SHP77 (cell line): ENCODE measurements at places on chromosomes 12 and 14.
A peak's percentile ranks its signal among the peaks of the same experiment; 100 is the strongest.

GRCh38 chr12:50750366-50750765, 13.5 kb upstream of the ATF1 start:
- DNase-seq, result no peak

DNA sequence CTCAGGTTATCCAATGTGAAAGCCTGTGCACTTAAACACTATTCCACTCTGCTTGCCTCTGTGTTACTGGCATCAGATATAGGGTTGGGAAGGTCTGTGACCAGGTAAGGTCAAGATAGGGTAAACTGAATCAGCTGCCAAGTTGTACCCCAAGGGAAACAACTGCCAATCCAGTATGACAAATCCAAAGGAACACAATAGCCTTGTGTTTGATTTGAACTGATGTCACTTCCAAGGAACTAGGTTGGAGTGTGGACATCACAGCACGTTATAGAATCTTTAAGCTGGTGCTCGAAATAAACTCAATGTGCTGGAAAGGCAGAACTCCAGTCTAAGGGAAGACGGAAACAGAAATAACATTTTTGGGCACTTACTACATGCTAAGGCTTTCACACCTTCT, 223.4 kb upstream of the BTG1 start:
- DNase-seq, result no peak

DNA sequence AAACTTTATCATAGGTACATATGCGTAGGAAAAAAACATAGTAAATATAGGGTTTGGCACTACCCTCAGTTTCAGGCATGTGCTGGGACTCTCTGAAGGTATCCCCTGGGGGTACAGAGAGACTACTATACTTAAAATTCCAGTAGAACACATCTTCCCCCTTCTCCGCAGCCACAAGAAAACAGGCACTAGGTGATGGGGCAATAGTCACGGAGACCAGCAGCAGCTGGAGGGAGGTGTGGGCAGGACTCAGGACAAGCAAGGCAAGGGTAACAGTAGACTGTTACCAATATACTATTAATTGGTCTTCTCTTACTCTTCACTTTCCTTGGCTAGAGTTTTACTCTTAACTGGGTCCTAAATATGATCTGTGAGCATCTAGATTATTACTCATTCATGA, 4.6 kb upstream of the PAPOLA start:
- no peak for DNase-seq

DNA sequence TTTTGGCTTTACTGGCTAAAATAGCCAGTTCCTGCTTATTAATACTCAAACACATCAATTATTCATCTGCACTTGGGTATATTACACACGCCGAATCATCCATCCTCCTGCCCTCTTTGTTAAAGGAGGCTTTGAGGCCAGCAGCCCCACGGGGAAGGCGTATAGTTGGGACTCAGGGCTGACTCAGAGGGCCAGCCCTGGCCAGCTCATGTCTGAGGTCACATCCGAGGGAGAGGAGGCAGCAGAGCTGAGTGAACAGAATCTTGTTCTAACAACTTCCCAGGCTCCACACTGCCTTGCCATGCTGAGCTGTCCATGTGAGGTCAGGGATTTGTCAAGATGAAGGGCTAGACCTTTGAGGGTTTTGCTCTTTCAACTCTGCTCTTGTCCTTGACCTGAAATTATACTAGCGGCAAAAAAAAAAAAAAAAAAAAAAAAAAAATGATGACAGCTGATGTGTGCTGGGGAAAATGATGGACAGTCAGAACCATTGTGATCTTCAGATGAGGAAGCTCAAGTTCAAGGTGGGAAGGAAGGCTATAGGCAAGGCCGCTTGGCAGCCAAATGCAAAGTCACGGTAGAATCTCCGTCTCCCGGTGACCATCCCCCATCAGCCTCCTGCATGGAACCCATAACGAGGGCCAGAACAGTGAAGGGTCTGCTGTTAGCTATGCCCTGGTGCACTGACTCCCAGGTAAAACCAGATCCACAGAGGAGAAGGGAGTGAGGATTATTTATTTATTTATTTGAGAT, 12.5 kb upstream of the MARK3 start:
- DNase-seq, result no peak

- no peak for DNase-seq
Measured at GRCh38 chr14:54894995-54895394, 7.6 kb downstream of the GCH1 start.

DNA sequence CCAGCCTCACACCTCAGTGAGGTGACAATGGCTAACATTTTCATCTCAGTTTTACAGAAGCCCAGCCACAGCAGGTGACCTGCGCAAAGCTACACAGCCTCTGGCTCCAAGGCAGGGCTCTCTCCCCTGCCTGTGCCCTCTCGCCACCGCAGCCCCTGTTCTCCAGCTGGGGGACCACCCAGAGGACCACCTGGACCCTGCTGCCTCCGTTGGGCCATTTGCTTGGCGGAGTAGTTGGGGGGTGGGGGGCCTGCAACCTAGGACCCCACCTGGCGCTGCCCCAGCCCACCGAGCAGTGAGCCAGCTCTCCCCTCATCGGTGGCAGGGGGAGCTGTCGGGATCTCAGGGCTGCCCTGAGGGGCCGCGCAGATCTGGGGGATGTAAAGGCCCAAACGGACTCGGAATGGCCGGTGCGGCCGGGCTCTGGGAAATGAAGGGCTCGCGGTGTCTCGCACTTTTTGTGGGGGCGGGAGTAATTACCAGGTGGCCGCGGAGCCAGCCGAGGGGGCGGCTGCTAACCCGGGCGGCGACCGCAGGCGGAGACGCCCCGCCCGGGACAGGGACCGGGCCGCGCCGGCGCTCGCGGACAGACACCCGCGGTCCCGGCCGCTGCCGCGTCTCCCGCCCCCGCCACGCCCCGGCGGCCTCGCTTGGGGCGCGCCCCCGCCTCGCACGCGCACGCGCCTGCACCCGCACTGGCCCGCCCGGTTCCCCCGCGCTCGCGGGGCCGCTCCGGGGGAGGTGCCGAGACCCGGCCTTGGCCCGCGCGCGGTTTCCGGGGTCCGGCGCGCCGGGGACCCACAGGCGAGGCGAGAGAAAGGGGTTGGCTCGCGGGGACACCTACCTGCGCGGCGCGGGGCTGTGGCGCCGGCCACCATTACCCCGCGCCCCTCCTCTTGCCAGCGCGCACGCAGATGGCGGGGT, 8.6 kb upstream of the GPR68 start:
- DNase-seq, result no peak

DNA sequence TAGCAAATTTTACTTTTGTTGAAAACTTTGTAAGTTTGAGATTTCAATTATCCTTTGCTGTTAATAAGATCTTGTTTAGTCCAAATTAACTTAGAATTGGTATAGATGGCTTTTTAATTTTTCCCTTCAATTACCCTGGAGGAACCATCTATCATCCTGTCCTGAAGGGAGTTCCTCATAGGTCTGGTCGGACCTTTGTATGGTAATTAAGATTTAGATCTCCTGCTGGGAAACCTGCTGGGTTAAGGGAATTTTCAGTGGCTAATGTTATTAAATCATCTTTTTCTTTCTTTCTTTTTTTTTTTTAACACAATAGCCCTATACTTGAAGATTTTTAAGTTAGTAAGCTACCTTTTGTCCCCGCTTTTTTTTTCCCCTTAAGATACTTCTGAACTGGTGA, 63.0 kb upstream of the PRMT8 start:
- DNase-seq, result no peak

GRCh38 chr12:96400631-96401075, 414 bp upstream of the CDK17 start:
- peak; percentile 37 for DNase-seq

DNA sequence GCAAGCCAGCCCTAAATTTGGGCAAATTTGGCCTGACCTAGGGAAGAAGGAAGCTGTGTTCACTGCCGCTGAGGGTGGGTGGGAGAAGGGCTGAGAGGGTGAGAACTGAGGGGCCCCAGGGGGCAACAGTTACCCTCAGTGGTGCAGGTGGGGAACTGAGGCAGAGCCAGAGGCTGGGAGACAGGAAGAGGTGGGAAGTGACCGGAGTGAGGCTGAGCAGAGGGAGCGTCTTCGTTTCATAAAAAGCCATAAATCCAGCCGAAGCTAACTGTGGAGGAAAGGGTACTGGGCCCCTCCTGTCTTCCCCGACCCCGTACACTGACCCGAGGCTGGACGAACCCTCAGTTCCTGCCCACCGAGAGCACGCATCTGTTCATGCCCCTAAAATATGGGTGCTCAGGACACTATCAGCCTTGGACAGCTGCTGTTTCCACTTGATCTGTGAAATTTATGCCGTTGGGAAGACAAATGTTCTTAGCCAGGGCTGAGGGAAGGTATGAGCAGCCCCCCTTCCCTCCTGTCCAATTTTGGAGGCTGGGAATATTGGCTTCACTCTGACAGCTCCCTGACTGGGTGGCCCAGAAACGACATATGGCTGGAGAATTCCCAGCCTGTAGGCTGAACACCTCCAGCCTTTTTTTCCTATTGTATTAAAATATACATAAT, 116.5 kb downstream of the KIF26A start:
- no peak for DNase-seq

DNA sequence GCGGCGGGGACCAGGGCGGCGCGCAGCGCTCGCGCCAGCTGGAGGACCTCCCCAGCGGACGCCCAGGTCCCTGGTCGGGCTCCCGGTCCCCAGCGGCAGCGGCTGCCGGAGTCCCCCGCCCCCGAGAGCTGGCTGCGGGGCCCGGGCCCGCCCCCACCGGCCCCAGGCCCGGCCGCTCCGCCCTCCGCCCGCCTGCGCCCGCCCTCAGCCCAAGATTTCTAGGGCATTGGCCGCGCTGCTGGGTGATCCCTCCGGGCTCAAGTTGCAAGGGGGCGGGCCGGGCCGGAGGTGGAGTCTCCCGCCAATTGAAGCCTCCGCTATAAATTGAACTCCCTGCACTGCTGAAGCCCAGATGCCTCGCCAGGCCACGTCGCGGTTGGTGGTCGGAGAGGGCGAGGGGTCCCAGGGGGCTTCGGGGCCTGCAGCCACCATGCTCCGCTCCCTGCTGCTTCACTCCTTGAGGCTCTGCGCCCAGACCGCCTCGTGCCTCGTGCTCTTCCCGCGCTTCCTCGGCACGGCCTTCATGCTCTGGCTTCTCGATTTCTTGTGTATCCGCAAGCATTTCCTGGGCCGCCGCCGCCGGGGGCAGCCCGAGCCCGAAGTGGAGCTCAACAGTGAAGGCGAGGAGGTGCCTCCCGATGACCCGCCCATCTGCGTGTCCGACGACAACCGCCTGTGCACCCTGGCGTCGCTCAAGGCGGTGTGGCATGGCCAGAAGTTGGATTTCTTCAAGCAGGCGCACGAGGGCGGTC, at the start of gene DIO3:
Gene DIO3 (plus strand): TSS at position 351 of the 752 bp plus-strand sequence.
- no peak for DNase-seq

DNA sequence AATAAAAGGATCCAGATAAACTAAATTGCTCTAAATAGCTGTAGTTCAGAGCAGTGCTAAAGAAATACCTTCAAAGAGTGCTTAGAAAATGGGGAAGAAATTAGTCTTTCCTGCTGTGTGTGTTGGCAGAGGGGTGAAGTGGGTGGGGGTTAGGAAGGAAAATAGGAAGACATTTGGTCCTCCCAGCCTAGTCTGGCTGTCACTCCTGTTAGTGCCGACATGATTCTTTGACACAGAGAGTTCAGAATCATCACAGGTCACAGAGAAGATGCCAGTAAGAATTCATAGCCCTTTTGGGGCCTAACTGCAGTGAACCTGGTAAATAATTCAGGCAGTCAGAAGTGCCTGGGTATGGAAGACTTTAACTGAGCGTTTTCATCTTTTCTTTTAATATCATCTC, 74.8 kb downstream of the FLRT2 start:
- no peak for DNase-seq

DNA sequence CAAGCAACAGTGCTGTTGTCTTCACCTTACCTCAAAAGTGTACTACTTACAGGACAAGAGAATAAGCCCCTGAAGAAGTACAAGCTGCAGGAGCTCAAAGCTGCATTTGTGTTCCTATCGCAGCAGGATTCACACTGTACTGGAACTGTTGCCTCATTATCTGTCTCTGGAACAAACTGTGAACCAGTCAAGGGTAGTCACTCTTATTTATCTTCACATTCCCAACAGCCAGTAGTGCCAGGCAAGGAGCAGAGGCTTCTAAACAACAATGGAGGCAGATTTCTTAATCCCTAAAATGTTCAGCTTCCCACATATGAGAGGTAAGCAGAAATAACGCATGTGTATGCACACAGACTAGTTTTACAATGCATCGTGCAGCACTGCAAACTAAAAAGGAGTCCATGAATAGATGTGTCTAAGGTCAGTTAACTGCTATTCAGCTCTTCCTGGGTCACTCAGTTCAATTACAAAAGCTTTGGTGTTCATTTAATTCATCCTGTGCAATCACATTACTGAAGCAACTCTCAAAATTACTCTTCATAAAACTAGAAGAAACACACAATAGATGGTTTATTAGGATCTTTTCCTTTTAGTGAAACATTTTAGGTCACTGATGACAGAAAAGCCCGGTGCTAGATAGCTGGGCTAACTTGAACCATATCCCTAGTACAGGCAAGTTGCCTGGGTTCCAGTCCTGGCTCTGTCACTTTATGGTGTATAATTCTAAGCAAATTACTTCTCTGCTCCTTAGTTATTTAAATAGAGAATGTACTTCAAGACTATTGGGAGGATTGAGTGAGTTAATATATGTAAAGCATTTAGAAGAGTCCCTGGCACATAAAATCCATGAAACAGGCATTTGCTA, 2.7 kb downstream of the APPL2 start:
- no peak for DNase-seq

GRCh38 chr14:65302571-65303189, 109.8 kb upstream of the FUT8 start:
- DNase-seq, result peak; percentile 55

DNA sequence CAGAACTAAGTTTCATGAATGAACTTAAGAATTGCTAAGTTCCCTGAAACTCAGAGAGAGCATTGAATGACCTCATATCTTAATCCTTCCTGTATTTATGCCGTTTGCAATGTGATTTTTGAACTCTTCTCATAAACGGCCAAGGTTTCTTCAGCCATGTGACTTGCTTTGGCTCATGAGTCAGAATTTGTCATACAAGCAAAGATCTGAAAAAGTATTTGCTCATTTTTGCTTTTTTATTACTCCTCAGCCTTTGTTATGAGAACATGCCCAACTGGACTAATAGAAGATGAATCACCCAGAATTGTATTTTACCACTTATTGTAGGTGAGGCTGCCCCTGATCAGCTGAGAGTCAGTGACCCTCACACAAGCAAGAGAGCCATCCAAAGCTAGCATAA, 693.8 kb downstream of the BCL11B start:
- no peak for DNase-seq

- no peak for DNase-seq
Measured at GRCh38 chr14:99745307-99745951, 47.8 kb upstream of the EML1 start.

DNA sequence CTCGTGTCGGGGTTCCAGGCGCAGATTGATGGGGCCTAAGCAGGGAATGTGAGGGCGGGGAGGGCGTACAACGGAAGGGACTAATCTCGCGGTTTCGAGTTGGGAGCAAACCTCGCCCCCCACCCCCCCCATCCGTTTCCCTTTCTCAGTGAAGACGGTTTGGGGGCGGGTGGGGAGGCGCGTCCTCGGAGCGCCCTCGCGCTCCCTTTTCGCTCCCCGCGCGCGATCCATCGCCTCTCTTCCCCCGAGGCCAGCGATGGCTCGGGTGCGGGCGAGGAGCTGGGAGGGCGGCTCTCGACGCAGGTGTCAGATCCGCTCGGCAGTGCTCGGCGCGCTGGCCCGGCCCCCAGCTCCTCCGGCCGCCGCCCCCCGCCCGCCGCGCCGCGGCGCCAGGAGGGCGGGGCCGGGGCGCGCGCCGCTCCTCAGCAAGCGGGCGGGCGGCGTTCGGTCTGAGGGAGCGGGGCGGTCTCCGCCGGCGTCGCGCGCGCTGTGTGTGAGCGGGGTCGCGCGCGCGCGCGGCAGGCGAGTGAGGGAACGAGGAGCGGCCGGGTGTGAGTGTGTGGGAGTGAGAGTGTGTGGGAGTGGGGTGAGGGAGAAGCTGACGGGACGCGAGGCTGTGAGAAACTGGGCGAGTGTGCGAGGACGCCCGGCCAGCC, at the start of gene RIMKLB:
Gene RIMKLB (plus strand): TSS at position 516 of the 656 bp plus-strand sequence. CDS start 15,876 bp downstream, outside the sequence.
- no peak for DNase-seq

GRCh38 chr12:93115646-93116045, 186.6 kb upstream of the EEA1 start:
- DNase-seq, result no peak
